ENCODE measurements at places on chromosomes 5 and 9.

- peak; percentile 62 for DNase-seq
Observed at GRCh38 chr9:88303721-88304451, 84.4 kb upstream of the SPIN1 start.

DNA sequence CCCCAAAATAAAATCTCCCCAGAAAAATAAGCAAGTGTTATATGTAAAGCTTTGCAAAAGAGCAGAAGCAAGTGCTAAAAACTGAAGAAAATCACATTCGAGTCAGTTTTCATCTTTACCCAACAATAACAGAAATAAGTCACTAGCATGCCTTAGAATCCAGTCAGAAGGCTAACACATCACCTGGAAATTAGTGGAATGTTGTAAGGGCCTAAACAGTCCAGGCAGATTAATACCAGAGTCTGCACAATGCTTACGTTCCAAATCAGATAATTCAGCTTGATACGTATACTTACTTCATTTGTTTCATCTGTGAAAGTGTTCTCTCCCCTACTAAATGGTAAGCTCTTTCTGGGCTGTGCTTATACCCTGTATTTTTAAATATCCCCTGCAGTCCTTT lies 42.7 kb downstream of the SUSD1 start:
- no peak for DNase-seq

GRCh38 chr9:110842169-110842568 lies 173.6 kb downstream of the MUSK start:
- DNase-seq = no peak

DNA sequence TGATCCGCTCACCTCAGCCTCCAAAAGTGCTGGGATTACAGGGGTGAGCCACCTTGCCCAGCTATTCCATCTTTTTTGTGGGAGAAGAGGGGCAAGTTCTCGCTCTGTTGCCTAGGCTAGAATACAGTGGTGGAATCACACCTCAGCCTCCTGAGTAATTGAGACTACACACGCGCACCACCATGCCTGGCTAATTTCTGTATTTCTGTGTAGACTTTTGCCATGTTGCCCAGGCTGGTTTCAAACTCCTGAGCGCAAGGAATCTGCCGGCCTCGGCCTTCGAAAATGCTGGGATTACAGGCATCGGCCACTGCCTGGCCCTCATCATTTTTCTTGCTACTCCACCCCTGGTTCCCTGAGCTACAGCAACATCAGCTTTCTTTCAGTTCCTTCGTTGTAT lies 2.8 kb upstream of the NOL6 start:
- no peak for DNase-seq

DNA sequence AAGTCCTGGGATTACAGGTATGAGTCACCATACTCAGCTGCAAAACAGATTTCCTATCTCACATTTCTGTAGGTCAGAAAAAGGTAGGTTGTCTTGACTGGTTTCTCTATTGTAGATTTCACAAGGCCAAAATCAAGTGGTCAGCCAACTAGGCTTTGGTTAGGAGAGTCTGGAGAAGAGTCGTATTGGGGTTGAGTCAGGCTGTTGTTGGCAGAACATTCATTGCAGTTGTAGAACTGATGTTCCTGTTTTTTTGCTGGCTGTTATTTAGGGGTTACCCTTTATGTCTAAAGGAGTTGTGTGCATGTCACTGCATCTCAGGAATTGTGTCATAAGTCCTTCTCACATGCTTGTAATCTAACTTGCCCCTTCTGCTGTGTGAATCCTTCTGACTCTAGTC lies 814.2 kb upstream of the GRAMD2B start:
- no peak for DNase-seq

- no peak for DNase-seq
Observed at GRCh38 chr5:41083306-41083705, 12.2 kb upstream of the MROH2B start.

- no peak for DNase-seq
Observed at GRCh38 chr9:33950371-33950770, 98.3 kb downstream of the UBAP2 start.

DNA sequence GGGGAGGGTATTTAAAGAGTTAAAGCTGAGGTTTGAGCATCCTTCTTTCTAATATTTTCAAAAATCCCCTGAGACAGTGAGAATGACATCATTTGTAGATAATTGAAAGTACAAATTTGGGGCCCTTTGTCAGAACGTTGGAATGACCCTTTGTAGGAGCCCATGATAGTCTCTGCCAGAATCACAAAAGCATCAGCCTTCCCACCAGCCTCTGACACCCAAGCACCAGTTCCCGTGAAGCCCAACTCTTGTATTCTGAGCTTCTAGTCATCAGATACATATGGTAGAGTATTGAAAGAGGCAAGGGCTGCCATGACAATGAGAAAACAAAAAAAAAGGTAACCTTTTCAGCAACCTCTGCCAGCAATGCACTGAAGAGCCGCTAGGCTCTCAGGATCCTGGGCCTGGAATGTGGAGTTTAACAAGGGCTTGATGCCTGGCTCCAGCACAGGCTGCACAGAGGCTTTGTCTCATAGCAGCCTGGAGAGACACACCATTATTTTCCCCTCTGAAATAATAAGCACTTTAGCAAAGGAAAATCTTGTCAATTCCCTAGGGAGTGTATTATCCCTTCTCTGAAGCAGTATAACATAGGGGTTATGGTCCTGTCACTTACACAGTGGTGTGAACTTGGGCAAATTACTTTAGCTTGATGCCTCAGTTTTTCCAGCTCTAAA lies 114.4 kb downstream of the ZNF608 start:
- DNase-seq = no peak

- no peak for DNase-seq
Observed at GRCh38 chr9:21429191-21429590, 11.0 kb upstream of the IFNA1 start.

GRCh38 chr5:43007246-43007910 lies 32.7 kb downstream of the ANXA2R start:
- DNase-seq = peak; percentile 81

DNA sequence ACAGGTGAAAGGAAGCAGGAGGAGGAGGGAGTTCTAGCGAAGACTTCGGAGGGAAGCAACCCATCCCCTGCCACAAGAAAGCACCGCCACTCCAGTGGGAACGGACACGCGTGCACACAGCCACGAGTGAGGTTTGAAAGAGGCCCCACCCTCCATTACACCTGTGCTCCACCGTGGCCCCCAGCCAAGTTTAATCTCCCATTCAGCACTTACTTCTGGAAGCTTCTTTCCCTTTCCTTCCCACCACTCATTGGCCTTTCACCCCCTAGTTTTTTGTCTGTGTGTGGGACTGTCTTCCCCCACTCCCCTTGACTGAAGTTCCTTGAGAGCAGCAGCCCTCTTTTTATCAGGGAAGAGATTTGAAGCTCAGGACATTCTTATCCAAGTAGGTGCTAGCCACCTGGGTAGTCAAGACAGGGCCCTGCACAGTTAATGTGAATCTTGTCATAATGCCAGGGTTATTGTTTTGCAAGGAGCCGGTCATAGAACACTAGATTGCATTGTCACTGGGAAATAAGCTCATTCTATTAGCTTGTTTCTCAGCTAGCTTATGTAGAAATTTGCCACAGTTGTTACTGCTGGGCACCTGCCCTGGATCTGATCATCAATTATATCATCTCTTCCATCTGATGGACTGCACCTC lies 256.0 kb downstream of the DOCK8 start:
- peak; percentile 12 for DNase-seq

DNA sequence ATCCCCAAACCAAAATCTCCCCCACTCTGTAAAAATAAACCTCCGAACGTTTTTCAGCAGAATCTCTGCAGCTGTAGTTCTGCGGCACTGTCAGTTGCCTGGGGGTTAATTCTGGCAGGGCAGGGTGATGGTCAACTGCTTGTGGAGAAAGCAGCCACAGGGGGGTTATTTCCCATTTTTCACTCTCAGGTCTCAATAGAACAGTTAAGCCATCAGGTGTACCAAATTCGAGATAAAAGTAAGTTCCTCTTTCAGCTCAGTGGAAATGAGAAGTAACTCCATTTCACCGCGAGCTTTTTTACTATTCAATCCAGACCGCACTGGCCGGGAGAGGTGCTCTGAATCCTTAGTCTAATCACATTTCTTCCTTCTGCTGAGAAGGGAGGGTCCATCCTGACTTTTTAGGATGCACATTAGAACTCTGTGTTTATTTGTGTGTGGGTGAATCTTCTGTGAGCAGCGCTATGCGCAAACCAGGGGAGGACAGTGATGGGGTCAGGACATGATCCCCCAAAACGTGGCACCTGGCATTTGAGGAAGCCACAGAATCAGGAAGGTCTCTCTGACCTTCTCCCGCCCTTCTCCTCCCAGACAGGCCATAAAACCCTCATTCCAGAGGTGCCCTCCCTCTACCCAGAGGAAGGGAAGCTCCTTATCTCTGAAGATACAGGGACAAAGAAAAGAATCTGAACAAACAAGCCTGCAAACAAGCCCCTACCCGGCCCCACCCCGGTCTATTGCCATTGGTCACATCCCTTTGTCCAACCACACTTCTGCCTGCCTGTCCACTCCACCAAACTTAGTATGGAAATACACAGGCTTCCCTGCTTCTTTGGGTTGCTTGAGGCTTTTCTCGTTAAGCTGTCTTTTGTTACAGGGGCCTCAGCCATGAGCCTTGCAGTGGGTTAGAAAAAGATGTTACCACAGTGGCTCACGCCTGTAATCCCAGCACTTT lies 229.0 kb downstream of the ROR2 start:
- no peak for DNase-seq

GRCh38 chr5:27908341-27908740 lies 870.0 kb upstream of the CDH9 start:
- no peak for DNase-seq

DNA sequence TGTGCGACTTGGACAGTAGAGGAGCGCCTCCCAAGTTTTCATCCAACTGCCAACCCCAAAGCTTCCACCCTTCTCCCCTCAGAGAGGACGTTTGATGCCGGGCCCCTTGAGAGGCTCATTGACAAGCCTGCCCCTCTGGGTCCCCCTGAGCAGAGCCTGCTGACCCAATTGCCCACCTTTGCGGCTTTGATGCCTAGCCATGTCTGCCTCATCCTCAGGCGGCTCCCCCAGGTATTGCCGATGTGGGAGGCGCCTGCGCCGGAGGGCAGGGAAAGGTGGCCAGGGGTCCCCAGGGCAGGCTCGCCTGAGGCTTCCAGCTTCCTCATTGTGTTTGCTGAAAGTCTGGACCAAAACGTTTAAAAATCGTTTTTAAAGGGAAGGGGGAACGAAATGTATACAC lies 1.4 kb downstream of the ODF2 start:
- no peak for DNase-seq

DNA sequence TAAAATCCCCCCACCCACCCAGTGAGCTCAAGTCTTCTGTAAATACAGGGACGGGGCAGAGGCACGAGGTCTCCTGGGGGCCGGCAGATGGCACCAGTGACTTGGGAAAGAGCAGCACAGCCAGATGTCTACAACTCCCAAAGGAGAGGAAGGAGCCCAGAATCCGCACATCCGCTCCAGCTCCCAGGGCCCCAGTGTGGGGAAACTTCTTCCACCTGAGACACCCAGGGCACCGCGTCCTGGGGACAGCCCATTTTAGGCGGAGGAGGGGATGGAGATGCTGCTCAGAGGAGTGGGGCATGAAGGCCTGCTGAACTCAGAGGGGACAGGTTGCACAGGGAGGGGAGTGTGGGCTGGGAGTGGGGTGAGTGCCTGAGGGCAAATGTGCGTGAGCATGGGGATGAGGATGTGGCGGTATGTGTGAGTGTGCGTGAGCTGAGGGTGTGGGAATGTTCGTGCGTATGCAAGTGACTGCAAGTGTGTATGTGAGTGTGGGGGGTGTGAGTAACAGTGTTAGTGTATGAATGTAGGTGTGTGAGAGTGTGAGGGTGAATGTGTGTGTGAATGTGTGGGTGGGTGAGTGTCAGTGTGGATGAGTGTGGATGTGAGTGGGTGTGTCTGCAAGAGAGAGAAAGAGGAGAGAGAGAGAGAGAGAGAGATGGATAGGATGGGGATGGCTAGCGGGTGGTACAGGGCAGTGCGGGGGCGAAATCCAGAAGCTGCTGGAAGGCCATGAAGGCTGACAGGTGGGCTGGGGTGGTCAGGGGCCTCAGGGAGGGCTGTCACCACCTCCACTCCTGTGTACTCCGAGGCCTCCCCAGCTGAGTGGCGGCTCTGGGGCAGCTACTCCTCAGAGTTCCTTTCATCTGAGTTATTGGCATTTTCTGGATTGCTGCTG lies 63.5 kb downstream of the DUSP1 start:
- no peak for DNase-seq
